ENCODE measurements at places on chromosomes 12 and 14. TPM values are rescaled to one million over a fixed set of nuclear protein-coding genes. Genes with fewer than 3 reads are reported as not detected.

GRCh38 chr14:69928111-69928523 lies 48.9 kb downstream of the SMOC1 start:
- H3K4me3 ChIP-seq, result no peak overlapping the region
- H3K27me3 ChIP-seq, result peaks cover 48% of the 10 kb centered on the region
- no peaks in the 10 kb centered on the region for H3K4me1 ChIP-seq

- no peaks in the 10 kb centered on the region for H3K27me3 ChIP-seq
- H3K27ac ChIP-seq, result no peak overlapping the region
- H3K4me3 ChIP-seq, result no peak overlapping the region
Observed at GRCh38 chr12:77031745-77032144, 33.6 kb downstream of the E2F7 start.

The SLC38A4 gene
- total RNA-seq, result not detected

DNA sequence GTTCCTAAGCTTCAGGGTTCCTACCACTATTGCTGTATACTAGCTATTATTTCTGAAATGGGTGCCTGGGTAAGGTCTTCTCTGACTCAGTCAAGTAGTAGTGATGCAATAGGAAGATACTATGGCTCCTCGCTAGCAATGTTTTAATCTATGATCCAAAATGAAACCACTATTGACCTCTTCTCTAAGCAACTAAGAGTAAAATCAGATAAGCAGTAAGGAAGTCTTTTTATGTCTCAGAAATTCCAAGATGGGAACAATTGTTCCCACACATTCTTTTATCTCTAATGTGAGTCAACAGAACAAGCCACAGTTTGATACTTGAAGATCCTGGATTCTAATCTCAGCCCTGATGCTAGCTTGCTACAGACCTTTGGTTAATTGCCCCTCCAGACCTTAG lies 45.1 kb downstream of the AREL1 start:
- no peaks in the 10 kb centered on the region for H3K27me3 ChIP-seq
- H3K27ac ChIP-seq, result peak overlapping the region; percentile 73
- peak overlapping the region; percentile 25 for H3K4me3 ChIP-seq
- H3K4me1 ChIP-seq, result peaks cover 14% of the 10 kb centered on the region

The GPR132 gene
- 49.6 TPM for total RNA-seq

DNA sequence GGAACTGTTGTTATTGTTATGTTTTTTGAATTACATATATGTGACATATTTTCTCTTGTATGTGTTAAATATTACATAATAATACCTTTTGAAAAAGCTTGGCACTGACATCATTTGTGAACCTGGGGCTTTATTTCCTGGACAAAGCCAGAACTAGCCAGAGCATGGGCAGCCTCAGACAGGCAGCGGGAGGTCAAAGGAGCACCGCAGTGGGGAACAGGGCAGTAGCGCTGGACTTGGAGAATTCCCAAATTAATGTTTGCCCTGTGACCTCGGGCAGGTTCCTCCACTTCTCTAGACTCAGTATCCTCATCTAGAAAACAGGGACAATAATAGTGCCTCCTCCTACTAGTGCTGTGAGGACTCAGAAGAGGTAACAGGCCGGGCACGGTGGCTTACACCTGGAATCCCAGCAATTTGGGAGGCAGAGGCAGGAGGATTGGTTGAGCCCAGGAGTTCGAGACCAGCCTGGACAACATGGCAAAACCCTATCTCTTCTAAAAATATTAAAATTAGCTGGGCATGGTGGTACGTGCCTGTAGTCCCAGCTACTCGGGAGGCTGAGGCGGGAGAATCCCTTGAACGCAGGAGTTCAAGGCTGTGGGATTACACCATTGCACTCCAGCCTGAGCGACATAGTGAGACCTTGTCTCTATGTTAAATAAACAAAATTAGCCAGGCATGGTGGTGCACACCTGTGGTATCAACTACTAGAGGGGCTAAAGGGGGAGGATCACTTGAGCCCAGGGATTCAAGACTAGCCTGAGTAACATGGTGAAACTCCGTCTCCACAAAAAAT lies 27.3 kb upstream of the ITPK1 start:
- peaks cover 14% of the 10 kb centered on the region for H3K4me1 ChIP-seq
- H3K27ac ChIP-seq, result no peak overlapping the region
- H3K4me3 ChIP-seq, result no peak overlapping the region

DNA sequence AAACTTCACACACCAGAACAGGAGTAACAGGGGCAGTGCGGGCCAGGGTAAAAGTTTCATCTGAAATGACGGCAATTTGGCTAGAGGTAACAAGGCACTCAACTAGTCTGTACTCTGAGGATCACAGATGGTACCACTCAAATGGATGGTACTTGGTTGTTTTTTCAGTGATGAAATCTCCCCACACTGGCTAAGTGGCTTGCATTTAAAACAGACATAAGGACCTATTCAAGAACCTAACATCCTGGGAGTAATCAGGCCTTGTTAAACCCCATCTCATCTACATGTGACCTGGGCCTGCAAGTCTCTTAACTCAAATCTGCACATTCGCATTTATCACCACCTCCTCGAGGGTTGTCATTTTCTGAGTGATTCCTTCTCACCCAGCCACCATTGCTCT lies 90.8 kb downstream of the PRKAB1 start:
- no peak overlapping the region for H3K27ac ChIP-seq
- H3K4me1 ChIP-seq, result no peaks in the 10 kb centered on the region
- DNase-seq, result no peak
- H3K27me3 ChIP-seq, result no peaks in the 10 kb centered on the region
- H3K36me3 ChIP-seq, result peaks cover 12% of the 10 kb centered on the region

DNA sequence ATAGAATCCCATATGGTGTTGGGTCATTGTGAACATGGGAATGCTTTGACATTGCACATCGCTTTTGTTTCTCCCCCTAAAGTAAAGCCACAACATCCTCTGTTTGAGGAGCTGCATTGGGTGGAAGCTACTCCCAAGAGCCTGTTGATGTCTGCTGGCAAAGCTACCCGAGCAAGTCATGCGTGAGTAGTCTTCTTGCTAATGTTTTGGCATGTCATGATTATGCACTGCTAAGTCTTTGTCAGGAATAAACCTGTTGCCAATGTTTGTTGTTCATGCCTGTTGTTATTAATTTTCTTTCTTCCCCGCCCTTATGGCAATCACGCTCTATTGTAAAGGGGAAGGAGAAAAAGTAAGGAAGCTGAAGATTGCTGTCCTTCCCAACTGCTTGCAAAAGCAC lies 97.3 kb downstream of the EXOC5 start:
- DNase-seq, result no peak
- H3K4me1 ChIP-seq, result no peaks in the 10 kb centered on the region
- no peak overlapping the region for H3K4me3 ChIP-seq
- no peak overlapping the region for H3K27ac ChIP-seq
- H3K27me3 ChIP-seq, result peaks cover 29% of the 10 kb centered on the region
- no peaks in the 10 kb centered on the region for H3K36me3 ChIP-seq

DNA sequence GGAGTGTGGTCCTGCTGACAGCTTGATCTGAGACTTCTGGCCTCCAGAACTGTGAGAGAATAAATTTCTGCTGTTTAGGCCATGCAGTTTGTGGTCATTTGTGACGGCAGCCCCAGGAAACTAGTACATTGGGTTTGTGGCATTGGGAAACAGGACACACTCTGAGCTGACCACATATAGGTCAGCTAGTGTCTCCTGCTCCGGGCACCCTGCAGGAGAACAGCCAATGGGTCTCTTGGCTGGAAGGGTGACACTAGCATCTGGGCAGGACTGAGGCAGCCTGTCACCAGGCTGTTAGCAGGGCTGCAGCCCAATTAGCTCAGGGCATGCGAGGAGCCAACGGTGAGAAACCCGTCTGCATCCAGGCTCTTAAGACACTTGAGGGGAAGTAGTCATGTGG lies 83.2 kb downstream of the PITPNM2 start:
- H3K36me3 ChIP-seq, result no peaks in the 10 kb centered on the region
- DNase-seq, result no peak
- H3K4me3 ChIP-seq, result no peak overlapping the region
- H3K27ac ChIP-seq, result no peak overlapping the region

DNA sequence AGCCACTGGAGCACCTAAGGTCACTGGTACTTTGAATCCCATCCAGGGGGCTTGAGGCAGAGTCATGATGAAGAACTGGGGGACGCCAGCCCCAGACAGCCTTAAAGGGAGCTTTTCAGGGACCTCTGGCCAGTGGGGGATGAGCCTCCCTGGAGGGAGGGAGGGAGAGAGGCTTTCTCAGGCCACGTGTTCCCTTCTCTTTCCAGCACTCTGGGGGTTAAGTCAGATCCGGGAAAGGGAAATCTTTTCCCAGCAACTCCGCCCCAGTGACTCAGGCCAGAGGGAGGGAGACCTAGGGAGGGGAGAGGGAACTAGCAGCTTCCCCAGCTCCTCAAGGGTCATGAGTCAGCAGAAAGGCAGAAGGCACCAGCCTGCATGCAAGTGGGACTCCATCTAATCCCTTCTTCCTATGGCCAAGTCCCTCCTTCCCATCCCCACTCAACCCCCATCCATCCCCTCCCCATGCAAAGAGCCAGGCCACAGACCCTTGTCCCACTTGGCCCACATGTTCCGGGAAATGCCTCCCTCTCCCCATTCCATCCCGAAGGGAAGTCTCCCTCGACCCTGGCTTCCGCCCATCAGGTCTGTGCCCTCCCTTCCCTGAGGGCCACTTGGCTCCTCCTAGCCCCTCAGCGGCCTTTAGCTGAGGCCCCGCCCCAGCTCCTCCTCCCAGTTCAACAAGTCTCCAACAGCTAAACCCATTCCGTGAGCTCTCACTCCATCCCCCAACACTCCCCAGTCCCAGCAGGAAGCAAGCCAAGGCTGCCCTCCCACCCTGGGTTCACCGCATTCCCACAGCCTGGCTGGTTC lies 5.6 kb downstream of the TNFRSF1A start:
- no peaks in the 10 kb centered on the region for H3K27me3 ChIP-seq
- H3K27ac ChIP-seq, result peak overlapping the region; percentile 93
- H3K4me3 ChIP-seq, result no peak overlapping the region
- peaks cover 16% of the 10 kb centered on the region for H3K36me3 ChIP-seq
- DNase-seq, result peak; percentile 51

The CDH24 gene
- total RNA-seq, result 1.5 TPM

The SSTR1 gene
- total RNA-seq, result not detected

The EPYC gene
- total RNA-seq, result not detected

The PALS1 gene
- total RNA-seq, result 6.5 TPM

- no peak overlapping the region for H3K4me3 ChIP-seq
- no peak for DNase-seq
- H3K27ac ChIP-seq, result no peak overlapping the region
- peaks cover 5% of the 10 kb centered on the region for H3K27me3 ChIP-seq
- H3K36me3 ChIP-seq, result no peaks in the 10 kb centered on the region
- H3K4me1 ChIP-seq, result no peaks in the 10 kb centered on the region
Observed at GRCh38 chr12:80053051-80053790, 46.1 kb upstream of the OTOGL start.

DNA sequence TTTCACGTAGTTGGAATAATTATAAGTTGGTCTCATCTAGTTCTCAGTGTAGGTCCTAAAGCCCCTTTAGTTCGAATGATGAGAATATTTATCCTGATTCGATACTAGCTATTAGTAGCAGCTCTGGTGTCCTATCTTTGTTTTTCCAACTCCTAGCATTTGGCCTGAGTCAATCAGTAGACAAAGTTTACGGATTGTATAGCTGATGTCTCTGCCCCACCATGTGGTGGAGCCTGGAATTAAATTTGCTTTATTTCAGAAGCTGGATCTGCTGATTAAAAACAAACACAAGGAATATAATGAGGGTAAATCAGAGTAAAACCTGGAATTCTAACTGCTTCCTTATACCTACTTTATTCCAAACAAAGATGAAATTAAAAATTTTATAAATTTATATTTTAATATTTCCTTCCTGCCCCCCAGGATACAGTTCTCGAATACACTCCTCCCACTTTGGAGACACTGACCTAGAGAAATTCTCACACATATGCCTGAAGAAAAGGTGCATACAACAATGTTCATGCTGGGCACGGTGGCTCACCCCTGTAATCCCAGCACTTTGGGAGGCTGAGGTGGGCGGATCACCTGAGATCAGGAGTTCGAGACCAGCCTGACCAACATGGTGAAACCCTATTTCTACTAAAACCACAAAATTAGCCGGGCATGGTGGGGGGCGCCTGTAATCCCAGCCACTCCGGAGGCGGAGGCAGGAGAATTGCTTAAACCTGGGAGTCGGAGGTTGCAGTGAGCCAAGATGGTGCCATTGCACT lies 7.6 kb upstream of the BRMS1L start:
- H3K4me1 ChIP-seq, result no peaks in the 10 kb centered on the region
- peak; percentile 23 for DNase-seq
- H3K27me3 ChIP-seq, result no peaks in the 10 kb centered on the region
- no peak overlapping the region for H3K4me3 ChIP-seq

DNA sequence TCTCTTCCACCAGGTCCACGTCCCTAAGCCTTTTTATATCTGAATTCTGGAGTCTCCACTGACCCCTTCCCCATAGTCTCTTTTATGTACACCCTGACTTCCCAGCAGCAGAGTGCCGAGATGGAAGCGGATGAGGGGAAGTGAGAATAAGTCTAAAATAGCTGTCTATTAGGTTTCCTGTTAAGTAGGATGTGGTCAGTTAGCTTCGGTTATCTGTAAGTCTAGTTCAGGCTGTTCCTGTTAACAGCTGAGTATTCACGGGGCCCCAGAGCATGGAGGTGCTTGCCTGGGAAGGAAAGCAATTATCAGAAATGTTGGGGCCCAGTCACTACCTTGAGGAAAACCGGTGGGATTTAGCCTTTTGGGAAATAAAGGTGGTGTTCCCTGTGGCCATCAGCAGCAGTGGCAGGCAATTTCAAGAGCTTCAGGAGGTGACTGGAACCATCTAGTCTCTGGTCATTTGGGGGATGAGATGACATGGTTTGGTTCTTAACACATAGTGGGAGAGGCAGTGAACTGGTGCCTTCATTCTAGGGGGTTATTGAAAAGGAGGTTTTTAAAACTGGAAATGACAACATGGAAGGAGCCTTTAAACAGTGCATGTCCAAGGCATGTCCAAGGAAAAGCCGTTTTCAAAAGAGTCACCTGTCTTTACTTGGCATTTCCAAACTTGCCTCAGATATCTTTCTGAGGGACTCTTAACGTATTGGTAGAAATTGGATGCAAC lies 21.8 kb downstream of the CHST11 start:
- H3K27ac ChIP-seq, result peak overlapping the region; percentile 96
- H3K36me3 ChIP-seq, result peaks cover 7% of the 10 kb centered on the region
- no peak for DNase-seq
- no peaks in the 10 kb centered on the region for H3K27me3 ChIP-seq
- H3K4me1 ChIP-seq, result peaks cover 79% of the 10 kb centered on the region

DNA sequence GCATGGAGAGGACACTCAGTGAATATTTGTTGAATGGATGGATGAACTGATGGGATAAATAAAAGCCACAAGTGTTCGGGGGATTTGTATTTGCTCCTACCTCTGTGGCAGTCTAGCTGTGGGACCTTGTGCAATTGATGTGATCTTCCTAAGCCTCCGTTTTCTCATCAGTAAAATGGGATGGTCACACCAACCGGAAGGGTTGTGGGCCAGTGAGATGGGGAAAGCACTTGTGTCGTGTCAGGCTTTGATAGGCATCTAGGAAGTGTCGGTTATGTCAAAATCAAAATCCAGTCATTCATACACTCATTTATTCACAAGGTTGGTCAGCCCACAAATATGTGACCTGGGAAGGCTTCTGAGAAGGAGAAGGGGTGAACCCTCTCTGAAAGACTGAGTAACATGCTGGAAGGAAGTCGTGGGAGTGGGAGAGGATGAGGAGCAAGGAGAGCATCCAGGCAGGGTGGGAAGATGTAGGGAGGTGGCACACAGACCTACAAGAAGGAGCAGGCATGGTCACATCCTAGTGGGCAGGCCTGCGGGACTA lies 7.8 kb upstream of the SERPINA9 start:
- H3K36me3 ChIP-seq, result no peaks in the 10 kb centered on the region
- DNase-seq, result no peak
- no peak overlapping the region for H3K4me3 ChIP-seq
- H3K27me3 ChIP-seq, result peaks cover 20% of the 10 kb centered on the region
- no peak overlapping the region for H3K27ac ChIP-seq
- peaks cover 4% of the 10 kb centered on the region for H3K4me1 ChIP-seq

- H3K27me3 ChIP-seq, result peaks cover 6% of the 10 kb centered on the region
- DNase-seq, result no peak
- no peak overlapping the region for H3K4me3 ChIP-seq
- no peaks in the 10 kb centered on the region for H3K36me3 ChIP-seq
- H3K4me1 ChIP-seq, result no peaks in the 10 kb centered on the region
Observed at GRCh38 chr14:70009961-70010360, 130.7 kb downstream of the SMOC1 start.

All from activated T-cell treated with anti-CD3 and anti-CD28 coated beads, Interleukin-2, amount 50 U/mL, for 72 hours (primary cell).